ENCODE measurements at places on chromosomes 16 and 17.

DNA sequence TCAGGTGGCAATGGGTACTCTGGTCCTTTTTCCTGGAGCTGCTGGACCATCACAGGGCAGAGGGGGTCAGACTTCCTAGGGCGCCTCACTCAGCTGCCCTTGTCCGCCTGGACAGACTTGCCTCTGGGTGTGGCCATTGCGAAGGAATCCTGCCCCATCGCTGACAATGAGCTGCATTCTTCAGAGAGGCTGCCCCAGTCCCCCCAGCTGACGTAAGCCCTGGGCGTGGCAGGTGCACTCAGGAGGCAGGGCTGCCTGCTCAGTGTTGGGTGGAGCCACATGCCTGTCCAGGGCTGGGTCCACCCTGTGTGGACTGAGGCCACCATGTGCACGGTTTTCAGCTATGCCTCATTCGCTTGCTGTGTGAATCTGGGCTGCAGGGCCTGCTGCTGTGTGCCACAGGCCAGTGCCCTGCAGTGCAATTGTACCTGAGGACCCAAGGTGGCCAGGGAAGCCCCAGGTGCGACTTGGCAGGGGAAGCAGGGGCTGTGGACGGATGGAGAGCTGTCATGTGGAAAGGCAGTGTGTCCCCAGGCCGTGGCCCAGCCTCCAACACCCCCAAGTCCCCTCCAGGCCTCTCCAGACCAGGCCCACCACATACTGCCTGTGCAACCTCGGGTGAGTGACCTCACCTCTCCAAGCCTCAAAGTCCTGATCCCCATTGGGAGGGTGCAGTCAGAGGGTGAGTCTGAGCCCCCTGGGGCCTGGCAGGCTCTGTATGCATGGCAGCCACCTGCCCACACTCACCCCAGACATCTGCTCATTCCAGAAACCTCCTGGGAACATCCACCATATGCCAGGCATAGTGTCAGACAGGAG, 14.0 kb upstream of the MPRIP start:
- no peak for DNase-seq

GRCh38 chr17:3545151-3545550, 12.5 kb downstream of the TRPV3 start:
- DNase-seq = no peak

GRCh38 chr17:73211745-73212144, 18.9 kb downstream of the COG1 start:
- peak; percentile 57 for DNase-seq

DNA sequence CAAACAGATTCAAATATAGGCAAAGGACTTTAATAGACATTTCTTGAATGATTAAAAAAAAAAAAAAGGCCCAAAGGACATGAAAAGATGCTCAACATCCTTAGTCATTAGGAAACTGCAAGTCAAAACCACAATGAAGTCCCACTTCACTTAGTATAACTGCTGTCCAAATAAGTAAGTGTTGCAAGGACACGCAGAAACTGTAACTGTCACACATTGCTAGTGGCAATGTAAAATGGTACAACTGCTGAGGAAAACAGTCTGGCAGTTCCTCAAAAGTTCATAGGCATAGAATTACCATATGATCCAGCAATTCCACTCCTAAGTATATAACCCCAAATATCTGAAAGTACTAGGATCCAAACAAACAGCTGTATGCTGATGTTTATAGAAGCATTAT, 112.7 kb downstream of the BRIP1 start:
- DNase-seq = no peak

GRCh38 chr17:60960398-60961065, 282.9 kb downstream of the BCAS3 start:
- DNase-seq = no peak

DNA sequence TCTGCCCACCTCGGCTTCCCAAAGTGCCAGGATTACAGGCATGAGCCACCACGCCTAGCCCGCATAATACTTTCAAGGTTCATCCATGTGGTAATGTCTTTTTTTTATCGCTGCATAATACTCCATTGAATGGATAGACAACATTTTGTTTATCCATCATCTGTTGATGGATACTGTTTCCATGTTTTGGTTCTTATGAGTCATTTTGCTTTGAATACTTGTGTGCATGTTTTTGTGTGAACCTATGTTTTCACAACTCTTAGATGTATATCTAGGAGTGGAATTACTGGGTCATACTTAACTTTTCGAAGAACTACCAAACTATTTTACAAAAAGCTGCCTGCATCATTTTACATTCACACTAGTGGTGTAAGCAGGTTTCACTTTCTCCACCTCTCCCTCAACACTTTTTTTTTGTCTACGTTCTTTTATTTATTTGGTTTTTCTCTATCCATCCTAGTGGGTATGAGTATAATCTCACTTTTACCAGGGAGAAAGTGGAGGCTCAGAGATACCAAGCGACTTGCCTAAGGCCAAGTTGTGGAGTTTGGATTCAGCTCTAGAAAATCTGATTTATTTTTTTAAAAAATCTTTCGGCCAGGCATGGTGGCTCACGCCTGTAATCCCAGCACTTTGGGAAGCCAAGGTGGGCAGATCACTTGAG, 151.2 kb downstream of the CMIP start:
- no peak for DNase-seq

DNA sequence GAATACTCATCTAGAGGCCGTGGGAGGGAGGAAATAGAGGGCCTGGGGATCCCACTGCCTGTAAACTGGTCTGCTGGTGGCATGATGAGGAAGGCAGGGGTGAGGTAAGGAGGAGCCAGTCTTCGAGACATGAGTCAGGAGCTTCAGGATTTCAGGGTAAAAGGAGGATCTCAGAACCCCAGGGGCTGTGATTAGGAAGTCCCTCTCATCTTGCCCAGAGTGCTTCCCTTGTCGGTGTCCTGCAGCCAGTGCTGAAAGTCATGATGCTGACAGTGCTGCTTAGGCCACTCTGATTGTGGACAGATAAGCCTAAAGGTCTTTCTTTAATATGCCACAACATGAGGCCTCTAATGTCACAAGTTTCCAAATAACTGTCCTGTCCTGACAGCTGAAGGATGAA, 29.6 kb downstream of the COG4 start:
- DNase-seq = no peak

DNA sequence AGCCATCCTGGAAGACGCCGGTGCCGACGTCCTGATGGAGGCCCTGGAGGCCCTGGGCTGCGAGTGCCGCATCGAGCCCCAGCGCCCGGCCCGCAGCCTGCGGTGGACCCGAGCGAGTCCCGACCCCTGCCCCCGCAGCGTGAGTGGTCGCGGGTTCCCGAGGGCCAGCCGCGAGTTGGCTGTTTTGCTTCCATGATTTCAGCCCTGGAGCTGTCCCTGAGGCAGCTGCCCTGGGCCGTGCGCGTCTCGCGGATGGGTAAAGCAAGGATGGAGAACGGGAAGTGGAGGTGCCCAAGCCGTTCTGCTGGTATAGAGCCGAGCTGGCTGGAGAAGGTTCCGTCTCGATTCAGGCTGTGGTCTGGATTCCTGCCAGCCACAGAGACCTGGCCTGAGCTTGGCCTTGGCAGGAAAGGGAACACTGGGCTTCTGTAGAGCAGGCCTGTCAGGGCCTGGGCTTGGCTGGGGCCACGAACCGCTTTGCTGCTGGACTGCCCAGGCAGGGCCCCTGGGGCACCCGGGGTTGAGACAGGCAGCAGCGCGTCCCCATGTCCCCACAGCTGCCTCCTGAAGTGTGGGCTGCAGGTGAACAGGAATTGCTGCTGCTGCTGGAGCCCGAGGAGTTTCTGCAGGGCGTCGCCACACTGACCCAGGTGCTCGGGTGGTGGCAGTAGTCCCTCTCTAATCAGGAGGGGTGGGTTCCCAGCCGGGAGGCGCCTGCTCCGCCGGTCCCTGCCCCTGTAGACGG, 941 bp upstream of the MRPS34 start:
- DNase-seq = peak; percentile 15

GRCh38 chr17:42985225-42985624, 4.9 kb downstream of the RUNDC1 start:
- DNase-seq = no peak

DNA sequence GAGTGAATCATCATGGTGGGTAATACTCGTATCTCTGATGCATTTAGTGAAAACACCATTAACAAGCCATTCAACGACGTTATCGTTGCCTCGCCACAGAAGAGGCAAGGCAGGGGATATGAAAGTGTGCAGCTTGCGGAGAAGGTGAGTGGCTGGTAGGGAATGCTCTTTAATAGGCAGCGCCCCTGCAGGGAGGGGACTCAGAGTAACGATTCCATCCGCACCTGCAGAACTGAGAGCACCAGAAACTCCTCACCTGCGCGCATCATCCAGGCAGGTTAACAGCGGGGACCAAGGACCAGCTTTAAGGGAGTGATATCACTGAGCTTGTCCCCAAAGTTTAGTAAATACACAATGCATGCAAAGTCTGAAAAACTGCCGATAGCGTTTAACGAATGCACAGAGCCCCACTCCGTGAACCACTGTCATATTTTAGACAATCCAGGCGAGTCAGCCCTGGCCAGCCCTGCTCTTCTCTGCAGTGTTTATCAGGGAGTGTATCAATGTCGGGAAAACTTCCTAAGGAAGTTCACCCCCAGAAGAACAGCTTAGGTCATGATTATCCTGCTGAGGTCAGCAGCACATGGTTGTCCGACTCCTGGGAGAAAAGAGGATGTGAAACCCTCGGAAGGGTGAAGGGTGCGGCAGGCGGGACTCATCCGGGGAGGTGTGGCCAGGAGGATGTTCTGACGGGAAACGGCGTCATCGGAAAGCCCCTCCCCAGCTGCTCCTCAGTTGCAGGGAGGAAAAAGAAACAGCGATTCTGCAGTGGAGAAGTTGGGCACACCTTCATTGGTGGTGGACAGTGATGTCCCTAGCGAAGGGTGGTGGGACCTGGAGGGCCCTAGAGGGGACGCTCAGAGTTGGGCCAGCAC, 68.5 kb upstream of the DNAH17 start:
- peak; percentile 33 for DNase-seq

GRCh38 chr17:48134912-48135480, 27.4 kb downstream of the SNX11 start:
- DNase-seq = no peak

All from effector CD4-positive, alpha-beta T cell (primary cell).